COR-L47 (cell line): ENCODE measurements at places on chromosomes 11 and 22.

GRCh38 chr11:134642206-134642605, 230.2 kb upstream of the B3GAT1 start:
- DNase-seq = no peak

DNA sequence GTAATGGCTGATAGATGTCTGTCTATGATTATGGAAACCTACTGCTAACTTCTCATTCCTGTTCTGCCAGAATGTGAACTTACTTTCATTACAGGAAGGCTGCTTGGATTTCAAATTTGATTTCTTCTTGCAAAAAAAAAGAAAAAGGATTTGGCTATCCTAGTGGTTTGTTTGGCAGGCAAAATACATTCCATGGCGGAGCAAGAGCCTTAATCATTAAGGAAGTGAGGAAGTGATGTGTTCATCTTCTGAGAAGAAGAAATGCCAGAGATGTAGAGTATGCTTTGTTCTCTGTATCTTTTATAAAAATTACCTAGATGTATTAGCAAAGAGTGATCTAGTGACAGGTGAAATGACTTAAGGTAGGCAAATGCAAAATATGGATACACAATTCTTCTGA, 356.3 kb downstream of the SOX6 start:
- no peak for DNase-seq

- peak; percentile 73 for DNase-seq
Observed at GRCh38 chr11:72758690-72759389, 6.6 kb upstream of the ARAP1 start.

DNA sequence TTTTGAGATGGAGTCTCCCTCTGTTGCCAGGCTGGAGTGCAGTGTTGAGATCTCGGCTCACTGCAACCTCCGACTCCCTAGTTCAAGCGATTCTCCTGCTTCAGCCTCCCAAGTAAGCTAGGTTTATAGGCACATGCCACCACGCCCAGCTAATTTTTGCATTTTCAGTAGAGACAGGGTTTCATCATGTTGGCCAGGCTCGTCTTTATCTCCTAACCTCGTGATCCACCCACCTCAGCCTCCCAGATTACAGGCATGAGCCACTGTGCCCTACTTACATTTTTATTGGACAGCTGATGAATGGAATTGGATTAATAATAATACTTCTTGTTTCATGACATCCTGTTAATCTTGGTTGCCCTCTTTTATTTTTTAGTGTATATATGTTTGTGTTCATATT, 3.0 kb upstream of the MRGPRD start:
- DNase-seq = no peak

GRCh38 chr11:125102510-125102909, 8.9 kb downstream of the TMEM218 start:
- no peak for DNase-seq

GRCh38 chr22:47632701-47633100, 870.3 kb downstream of the TBC1D22A start:
- no peak for DNase-seq

GRCh38 chr11:46243796-46244109, 33.7 kb upstream of the CREB3L1 start:
- DNase-seq = no peak

- DNase-seq = no peak
Observed at GRCh38 chr11:118224511-118225188, at the start of gene JAML. TSS of gene JAML (minus strand) at chr11:118225011. CDS start at chr11:118214866, 10,145 bp downstream.

DNA sequence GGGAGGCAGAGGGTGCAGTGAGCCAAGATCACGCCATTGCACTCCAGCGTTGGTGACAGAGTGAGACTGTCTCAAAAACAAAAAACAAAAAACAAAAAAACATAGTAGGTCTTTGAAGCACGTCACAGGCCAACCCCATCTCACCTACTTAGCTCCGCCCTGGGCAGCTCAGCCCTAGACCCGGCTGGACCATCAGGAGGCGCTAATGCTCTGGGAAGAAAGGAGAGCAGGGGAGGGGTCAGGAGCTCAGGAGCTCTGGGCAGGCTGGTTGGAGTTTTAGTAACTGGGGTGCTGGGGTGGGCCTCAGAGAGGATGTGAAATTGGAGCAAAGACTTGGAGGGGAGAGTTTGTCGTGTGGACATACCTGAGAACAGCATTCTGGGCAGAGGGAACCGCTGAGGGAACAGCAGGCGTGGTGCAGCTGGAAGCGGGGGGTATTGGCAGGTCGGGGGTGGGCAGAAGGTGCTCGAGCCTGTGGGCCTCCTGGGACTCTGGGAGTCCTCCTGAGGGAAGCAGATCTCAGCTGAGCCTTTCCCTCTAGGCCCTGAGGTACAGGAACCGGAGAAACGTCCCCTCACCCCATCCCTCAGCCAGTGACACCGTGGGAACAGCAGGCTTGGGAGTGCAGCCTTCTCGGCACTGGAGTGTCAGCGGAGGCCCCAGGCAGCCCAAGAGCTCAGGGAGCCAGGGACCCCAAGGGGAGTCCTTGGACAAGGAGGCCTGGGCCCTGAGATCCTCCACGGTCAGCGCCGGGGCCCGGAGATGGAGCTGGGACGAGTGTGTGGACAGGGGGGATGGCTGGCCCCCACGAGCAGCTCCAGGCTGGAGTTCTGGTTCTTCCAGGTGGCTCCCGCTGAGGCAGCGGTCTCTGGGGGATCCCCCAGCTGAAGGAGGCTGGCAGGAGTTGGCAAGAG, 2.2 kb upstream of the RPS6KA4 start:
- DNase-seq = peak; percentile 29

- DNase-seq = no peak
Observed at GRCh38 chr11:132941024-132941646, 591.2 kb downstream of the OPCML start.

DNA sequence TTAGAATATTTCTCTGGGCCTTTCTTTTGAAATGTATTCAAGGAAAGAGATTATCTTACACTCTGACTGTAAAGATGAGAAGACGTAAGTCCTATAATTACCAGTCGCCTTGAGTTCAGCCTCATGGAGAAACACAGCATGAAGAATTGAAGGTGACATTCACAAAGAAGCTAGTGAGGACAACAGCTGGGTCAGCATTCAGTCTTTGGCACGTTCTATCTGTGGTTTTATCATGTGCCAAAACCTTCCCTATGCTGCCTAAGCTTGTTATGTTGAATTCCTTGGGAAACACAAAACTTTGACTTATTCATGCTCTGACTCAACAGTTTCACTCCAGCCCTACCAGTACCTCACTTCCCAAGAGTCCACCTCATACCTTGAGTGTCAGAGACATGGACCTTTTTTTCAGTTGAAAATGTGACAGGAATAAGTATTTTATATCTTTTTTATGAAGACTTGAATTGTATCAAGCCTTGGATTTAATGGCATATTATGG, 198.8 kb upstream of the KIRREL3 start:
- no peak for DNase-seq

DNA sequence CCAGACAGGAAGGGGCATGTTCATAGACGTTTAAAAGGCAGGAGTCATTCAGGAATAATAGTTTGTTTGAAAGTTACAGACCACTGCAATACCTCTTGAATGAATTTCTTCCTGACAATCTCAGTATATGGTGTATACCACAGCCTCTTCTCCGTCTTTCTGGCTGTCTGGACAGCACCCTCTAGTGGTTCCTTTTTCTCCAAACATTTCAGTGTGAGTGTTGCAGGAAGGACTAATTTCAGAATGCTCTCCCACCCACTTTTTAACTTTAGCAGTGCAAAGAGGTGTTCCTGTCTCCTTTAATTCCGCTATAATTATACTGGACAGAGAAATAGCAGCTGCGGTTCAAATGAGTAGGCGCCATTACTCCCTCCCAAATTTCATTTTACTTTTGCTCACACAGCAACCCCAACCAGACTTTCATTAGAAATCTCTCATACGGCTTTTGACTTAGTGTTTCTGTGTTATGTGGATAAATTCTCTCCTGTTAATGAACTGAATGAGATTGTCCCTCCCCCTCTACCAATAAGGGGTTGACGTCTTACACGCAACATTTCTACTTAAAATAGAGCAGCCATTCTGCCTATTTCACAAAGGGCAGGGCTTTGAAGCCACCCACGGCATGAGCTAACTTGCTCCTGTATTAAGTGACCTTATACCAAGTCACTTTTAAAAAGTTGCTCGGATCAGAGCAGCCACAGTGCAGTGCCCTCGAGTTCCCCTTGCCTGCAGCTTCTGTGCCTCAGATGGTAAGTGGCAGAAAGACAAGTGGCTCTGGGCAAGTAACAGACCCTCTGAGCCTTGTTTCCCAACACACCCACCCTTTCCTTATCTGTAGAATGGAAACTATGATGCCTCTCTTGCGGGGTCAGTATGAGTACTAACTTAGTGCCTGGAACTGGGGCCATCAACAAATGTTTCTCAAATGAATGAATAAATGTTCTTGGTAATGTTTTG, 368.6 kb downstream of the OPCML start:
- no peak for DNase-seq

- no peak for DNase-seq
Observed at GRCh38 chr11:122343210-122343609, 227.2 kb upstream of the BLID start.

DNA sequence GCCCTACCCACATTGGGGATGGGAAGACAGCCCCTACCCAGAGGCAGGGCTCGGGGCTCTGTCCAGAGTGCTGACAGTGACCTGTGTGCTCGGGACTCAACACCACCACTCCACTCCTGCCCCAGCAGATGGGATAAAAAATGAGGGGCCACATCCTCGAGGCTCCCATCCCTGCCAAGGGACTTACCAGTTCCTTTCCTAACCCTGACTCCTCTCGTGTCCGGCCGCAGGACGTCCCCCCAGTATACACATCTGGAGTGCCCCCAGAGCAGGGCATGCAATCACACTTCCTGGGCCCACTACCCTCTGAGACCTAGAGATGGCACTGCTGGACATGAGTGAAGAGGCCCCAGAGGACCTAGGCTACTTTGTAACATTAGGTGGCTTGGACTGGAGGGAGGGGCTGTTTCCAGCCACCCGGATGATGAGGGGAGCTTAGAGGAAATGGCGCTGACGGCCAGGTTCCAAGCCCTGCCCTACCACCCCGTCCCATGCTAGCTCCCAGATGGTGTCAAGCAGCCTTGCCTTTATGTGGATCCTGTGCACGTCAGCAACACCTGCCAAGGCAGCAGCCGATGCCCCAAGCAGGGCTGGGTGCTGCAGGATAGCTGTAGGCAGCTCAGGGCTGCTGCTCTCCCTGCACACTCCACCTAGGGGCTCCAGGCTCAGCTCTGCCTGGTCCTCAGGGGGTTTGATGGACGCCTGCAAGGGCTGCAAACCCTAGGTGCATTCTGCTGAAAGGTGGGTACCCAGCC, 86.6 kb downstream of the DGCR2 start:
- DNase-seq = no peak

DNA sequence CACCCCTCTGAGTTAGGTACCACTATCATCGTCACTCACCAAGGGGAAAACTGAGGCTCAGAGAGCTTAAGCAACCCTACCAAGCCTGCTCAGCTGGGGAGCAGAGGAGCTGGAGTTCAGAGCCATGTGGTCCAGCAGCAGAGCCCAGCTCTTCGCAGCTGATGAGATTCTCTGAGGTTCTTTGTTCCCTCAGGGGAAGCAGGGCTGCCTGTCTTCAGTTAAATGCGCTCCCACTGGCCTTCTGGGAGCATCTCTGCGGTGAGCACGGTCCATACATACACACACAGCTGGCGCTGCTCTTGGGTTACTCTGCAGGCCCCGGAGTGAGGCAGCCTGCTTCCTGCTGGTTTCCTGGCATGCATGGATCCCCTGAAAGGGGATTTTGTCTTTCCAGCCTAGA, 5.2 kb upstream of the PTGDR2 start:
- peak; percentile 17 for DNase-seq

DNA sequence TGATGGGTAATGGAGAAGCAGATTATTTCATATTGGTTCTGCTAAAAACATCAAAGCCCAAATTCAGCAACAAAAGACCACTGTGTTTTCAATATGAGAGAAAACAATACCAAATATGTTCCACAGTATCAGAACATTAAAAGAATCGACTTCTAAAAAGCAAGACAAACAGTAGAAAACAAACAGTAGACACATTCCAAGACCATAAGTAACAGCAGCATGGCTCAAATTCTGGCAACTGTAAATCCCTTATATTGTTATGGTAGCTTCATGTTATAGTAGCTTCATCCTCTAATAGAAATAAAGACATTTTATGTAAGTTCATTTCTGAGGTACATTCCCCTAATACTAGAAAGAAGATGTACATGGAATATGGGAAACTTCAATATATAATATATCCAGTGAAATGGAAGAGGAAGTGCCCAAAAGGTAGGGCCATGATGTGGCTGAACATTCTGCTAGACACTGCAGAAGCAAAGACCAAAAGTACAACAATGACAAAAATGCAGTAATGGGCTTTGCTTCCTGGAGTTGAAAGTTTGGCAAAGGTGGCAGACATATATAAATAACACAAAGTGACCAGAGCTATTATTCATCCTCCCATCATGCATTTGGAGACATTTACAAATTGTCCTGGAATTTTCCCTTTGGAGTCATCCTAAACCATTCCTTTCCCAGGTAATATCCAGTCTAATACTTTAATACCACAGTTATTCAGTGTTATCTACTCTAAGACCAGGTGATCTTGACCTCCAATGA, 299.9 kb downstream of the DCDC1 start:
- DNase-seq = no peak

GRCh38 chr11:95897731-95898130, 26.2 kb downstream of the MTMR2 start:
- DNase-seq = no peak

DNA sequence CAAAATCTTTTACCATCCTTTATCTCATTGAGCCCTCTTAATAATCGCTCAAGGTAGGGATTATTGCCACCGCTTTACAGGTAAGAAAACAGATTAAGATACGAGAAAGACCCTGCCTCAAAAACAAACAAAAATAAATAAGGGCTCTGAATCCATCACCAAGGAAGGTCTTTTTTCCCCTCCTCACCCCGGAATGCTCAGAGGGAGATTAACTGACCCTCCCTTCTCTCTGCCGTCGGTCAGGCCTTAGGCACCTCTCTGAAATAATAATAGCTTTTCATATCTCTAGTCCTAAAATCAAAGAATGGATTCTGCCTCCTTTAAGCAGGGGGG, 620 bp upstream of the ATG2A start:
- DNase-seq = no peak

GRCh38 chr11:64776875-64777274, 1.5 kb downstream of the SF1 start:
- DNase-seq = no peak

DNA sequence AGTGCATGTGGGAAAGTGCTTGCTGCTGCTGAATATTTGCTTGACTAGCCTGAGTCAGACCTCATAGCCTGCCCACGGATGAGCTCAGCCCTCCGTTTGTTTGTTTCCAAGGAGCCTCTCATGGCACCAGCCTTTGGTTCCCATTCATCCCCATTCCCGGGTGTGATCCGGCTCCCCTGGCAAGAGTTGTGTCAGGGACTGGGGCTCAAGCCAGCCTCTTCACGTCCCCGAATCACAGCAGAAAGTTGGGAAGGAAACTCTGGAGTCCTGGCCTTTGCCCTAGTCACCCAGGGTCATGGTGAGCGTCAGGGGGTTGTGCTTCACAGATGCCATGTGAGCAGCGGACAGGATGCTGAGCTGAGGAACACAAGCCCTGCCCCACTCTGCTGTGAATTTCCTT, 13.8 kb downstream of the SEC14L3 start:
- DNase-seq = no peak
